ENCODE measurements at places on chromosomes 2 and 18.

DNA sequence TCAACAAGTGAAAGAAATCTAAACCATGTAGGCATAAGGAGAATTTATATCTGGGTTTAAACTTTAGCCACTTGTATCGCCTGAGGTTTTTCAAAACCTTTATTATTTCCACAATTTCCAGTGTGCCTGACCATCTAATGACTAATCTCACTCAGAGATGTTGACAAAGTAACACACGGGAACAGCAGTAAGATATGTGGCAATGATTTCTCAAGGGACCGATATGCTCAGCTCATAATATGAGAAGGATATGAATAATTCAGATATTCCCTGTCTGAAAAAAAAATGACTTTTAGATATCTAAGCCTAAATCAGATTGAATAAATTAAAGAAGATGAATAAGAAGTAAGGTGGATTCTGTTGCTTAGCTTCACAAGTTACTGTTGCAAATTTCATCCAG lies 43.5 kb downstream of the TMEM163 start:
- DNase-seq = no peak

DNA sequence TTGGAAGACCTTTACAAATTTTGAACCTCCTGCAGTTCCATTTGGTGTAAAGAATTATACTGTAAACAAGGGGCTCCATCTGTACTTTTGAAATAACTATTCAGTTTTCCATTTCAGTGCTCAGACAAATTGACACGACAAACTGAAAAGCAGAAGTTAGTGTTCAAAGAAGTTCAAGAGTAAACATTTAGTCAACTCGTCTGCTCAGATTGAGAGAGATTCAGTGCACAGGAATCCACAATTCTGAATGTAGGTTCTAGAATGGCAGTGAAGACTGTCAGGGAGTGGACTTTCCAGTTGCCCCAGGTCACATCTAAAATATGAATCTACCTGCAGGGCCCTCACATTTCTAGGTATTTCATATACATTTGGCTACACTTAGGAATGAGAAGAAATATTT lies 322.3 kb upstream of the TCF4 start:
- no peak for DNase-seq

GRCh38 chr2:10166676-10167292 lies 44.2 kb downstream of the RRM2 start:
- DNase-seq = no peak

DNA sequence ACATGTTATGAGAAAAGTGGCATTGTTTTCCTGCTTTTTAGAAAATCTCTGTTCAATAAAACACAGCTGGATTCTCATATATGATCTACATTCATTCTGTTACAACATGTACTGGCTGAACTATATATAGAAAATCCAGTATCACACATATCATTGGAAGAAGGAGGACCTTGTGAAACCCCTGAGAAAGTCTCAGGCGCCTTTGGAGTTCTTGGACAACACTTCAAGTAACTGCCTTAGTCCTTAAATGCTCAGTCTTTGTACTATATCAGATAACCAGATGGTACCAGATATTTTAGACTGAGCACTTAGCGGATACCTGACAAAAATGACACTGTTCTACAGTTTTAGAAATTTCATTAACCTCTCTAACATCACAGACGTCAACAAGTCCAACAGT lies 72.2 kb downstream of the ACVR1 start:
- no peak for DNase-seq

DNA sequence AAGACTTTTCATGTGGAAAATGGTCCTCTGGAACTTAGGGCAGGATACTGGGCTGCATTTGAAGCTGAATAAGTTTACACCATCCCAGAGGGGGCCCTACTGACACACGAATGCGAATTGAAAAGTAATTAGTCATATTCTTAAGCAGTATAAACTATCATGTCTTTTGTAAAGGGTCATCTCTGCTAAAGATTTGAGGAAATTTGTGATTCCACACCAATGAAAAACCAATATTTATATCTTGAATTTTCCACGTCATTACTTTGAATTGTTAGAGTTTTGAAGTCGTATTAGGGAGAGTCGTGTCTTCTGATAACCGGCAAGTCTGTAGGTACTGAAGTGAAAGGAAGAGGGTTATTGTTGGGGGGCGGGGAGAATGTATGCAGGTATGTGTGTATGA lies 4.1 kb upstream of the OTX1 start:
- no peak for DNase-seq

- no peak for DNase-seq
These were observed 266.5 kb upstream of the SPOPL start for GRCh38 chr2:138235041-138235440.

GRCh38 chr2:55102056-55102812 lies 52.0 kb upstream of the RTN4 start:
- DNase-seq = no peak

GRCh38 chr2:109211315-109211714 lies 82.3 kb downstream of the SH3RF3 start:
- DNase-seq = no peak

DNA sequence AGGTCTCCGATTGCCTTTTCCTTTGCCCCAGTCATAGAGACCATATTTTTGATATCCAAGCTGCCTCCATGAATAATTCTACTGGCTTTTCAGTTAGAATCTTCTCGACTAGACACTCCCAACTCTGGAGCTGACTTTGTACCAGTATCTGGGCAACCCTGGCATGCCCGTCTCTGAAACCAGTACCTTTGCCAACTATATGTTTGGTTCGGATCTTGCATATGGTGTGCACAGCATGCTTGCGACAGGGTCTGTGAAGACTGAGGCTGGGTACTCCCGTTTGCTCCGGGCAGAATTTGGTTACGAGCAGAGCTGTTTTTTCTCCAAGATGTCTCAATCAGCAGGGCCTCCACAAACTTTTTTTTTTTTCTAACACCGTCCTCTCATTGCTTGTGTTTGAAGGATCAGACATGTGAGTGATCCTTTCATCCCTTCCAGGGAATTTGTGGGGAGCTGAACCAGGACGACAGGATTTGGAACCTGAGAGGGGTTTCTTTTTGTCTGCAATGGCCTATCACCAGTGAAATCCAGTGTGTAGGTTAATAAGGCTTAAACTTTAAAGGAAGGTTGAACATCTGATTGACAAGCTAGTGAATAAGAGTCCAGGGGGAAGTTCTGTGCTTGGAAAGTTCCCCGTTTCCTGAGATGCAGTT lies 322.3 kb downstream of the MYCN start:
- no peak for DNase-seq

DNA sequence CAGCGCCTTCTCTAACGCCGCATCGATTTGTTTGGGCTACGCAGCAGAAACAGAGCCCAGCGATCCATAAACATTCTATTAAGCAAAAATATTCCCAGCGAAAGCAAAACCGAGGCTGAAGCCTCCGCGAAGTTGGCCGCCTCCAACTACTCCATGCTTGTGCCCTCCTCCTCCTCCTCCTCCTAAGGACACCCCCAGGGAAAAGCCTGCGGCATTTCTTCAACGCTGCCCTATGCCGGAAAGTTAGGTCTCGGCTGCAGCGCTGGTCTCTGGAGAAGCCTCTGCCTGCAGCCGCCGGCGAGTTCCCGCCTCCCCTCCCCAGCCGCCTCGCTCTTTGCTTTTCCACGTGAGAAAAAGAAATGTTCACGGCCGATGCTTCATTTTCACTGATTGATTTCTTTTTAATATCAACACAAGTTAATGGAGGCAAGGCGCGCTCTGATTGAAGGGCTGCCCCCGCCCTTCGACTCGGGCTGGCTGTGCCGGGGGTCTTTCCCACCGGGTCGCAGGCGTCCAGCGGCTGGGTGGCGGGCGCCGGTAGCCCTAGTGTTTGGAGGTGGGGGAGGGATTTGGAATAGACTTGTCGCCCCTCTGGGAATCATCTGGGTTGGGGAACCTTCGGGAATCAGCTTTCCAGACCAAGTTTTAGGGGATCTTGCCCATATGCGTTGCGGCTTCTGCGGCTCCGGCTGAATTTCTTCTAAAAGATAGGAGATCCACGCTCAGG lies 3.9 kb downstream of the NRP2 start:
- no peak for DNase-seq

DNA sequence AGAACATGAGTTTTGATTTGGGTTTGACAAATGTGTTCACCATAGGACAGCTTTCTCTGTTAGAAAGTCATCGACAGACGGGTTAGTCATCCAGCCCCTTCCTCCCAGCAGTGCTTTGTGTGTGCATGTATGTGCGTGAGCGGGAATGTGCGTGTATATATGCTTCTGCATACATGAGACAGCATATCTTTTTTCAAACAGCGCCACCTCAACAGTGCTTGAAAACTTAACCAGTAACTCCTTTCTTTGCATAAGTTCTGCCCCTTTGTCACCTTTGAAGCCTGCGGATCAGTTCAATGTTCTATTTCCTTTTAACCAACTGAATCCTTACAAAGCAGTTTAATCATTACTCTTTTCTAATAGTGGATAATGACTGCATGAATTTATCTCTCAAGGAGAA lies 351.4 kb downstream of the LPIN1 start:
- no peak for DNase-seq

DNA sequence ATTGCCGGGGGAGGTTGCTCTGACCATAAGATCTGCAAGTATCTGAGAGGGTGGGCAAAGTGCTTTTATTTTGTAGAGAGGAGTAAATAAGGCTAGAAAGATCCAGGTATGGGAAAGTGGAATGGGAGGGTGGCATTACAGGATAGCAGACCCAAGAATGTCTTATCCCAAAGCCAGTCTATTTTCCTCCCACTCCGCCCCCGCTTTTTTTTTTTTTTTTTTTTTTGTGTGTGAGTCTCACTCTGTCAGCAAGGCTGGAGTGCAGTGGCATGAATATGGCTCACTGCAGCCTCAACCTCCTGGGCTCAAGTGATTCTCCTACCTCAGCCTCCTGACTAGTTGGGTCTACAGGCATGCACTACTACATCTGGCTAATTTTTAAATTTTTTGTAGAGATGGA lies 31.5 kb downstream of the ARID5A start:
- no peak for DNase-seq

GRCh38 chr18:42480441-42480840 lies 525.4 kb downstream of the PIK3C3 start:
- DNase-seq = no peak

DNA sequence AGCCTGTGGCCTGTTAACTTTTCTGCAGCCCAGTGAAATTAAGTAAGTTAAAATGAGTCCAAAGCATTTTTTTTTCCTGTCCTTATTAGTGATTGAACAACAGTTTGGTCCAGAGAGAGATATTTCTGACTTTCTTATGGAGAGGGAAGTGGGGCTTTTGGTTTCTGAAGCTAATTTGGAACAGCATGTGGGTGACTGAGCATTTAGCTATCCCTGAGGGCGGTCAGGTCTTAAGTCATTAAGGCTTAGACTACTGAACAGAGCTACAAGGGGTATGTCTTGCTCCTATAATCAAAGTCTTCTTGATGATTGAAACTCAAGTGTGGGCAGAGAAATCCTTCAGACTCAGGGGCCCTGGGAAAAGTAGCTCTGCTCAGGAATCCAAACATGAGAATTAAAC lies 14.0 kb downstream of the ARHGAP25 start:
- DNase-seq = no peak

- DNase-seq = no peak
These were observed 131.6 kb downstream of the CDH2 start for GRCh38 chr18:28045176-28045810.

DNA sequence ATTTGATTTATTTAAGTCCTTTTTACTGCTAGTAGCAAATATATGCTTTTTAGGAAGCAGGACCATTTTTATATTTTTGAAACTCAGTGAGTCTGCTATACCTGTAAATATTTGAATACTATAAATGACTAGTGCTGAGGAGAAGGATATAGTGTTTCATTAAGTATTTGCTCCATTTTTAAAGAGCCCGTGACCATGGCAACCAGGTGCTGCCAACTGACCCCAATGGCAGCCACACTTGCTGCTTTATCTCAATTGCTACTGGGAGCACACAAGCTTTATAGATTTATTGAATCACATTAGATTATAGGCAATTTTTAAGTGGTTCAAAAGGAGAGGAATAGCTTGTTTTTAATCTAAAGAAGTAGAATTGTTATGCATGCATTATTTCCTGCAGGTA lies 142.0 kb downstream of the SCG2 start:
- no peak for DNase-seq

- no peak for DNase-seq
These were observed 319.8 kb downstream of the RND3 start for GRCh38 chr2:150167711-150168110.

DNA sequence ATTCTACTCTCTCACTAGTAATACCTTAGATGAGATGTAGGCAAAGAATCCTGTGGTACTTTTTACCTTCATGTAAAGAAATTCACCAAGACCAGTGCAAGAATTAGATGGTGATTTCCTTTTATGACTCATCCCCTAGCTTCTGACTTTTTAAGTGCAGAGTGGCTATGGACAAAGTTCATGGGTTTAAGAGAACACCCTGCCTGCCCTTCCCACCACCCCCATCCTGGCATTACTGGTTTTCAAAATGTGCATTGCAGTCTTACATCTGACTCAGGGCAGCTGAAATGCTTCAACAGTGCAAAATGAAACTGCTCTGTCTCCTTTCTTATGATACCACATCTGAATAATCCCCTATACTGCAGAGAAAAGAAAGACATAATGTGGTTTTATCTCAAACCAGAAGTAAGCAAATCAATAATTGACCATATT lies 22.6 kb downstream of the MAIP1 start:
- no peak for DNase-seq

- DNase-seq = no peak
These were observed 186.9 kb downstream of the GFPT1 start for GRCh38 chr2:69200107-69200520.

- no peak for DNase-seq
These were observed 81.3 kb downstream of the VSNL1 start for GRCh38 chr2:17621781-17622180.

DNA sequence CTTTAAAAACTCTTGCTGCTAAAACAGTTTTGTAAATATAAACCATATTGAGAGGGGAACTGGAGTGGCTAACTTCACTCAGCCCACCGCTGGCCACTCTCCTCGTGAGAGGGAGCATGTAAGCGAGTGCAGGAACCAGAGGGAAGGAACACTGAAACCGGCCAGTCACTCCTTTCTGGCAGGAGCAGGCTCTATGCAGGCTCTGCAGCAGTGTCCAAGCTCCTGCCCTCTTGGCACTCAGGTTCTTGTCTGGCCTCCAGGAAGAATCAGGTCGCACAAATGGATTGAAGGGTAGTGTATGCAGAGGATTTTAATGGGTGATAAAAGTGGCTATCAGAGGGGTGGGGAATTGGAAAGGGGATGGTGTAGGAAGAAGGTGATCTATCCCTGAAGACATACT lies 157.7 kb downstream of the TMX3 start:
- DNase-seq = no peak

- no peak for DNase-seq
These were observed 198.1 kb upstream of the RASGRP3 start for GRCh38 chr2:33278245-33278943.

GRCh38 chr2:55269645-55269990 lies 587 bp upstream of the MTIF2 start:
- DNase-seq = no peak

GRCh38 chr2:186991766-186992417 lies 142.9 kb upstream of the ZSWIM2 start:
- no peak for DNase-seq
